Sigmoid colon (tissue), 7 donors: ENCODE measurements at places on chromosomes 7 and 10. TPM values are rescaled to one million over a fixed set of nuclear protein-coding genes. Genes with fewer than 3 reads are reported as not detected.
A peak's percentile ranks its signal among the peaks of the same experiment; 100 is the strongest.

- no peak for DNase-seq
These were observed 104.4 kb upstream of the C1GALT1 start for GRCh38 chr7:7077945-7078344.

DNA sequence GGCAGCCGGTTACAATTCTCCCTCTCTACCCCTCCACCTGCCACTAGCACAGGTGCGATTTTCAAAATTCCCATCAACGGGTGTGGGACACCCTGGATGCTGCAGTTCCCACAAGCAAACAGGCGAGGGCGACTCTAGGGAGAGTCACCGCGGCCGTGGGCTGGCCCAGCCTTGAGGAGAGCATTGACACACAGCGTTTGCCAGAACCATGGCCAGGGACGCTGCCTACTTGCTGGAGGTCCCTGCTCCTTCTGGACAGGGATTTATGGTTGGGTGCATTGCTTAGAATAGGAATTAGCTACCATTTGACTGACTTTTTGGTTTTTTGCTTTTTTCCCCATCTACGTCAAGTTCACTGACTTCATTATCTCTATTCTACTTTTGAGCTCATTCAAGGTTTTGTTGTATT is 19.0 kb upstream of the CLDN4 start:
- peak; percentile 82 for DNase-seq

- DNase-seq = no peak
These were observed 241.3 kb downstream of the LHFPL3 start for GRCh38 chr7:104569751-104570150.

DNA sequence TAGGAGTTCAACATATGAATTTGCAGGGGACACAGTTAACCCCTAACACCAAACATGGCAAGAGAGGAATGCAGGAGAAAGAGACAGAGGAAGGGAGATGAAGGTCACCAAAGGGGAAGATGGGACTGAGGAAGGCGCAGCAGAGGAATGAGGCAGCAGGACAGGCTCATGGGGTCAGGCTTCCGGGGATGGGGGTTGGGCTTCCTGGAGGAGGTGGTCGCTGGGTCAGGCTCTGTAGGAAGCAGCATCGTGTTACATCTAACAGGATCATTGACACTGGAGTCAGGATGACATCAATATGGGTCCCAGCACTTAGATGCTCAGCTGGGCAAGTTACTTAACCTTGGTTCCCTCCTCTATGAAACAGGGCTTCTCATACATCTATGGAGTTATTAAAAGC is 113.2 kb downstream of the NPTX2 start:
- DNase-seq = peak; percentile 8

DNA sequence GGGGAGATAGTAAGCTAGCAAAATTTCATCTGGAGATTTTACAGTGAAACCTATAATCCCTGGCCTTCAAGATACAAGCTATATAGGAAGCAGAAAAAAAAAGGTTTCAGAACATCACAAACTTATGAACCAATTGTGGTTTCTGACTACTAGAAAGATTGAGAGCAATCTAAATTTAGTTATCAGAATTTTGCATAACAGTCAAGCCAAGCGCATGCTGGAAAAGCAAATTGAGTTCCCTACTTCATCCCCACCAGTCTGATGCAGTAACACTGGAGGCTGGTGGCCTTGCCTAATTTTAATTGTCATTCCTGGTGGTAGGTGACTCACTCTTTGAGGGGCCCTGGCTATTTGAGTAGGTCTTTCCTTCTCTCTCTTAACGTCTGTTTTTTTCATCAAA is 46.3 kb upstream of the ELMO1 start:
- DNase-seq = no peak

GRCh38 chr10:124745252-124745651 is 1.1 kb upstream of the FAM53B start:
- no peak for DNase-seq

GPRIN2 gene
- 21.7 TPM for polyA plus RNA-seq

OR9A2 gene
- not detected for polyA plus RNA-seq

RNF32 gene
- 2.4 TPM for polyA plus RNA-seq

EPDR1 gene
- 5.5 TPM for polyA plus RNA-seq
